Adipose tissue (tissue), 3 donors: ENCODE measurements at places on chromosomes 5 and 9. TPM values are rescaled to one million over a fixed set of nuclear protein-coding genes. Genes with fewer than 3 reads are reported as not detected.

Gene SYK
- polyA plus RNA-seq = 6.1 TPM

Gene WNT8A
- polyA plus RNA-seq = not detected

Gene CCL19
- polyA plus RNA-seq = 7.7 TPM

Gene SCGB3A2
- polyA plus RNA-seq = not detected

Gene PRSS3
- polyA plus RNA-seq = 171 TPM

Gene FCN2
- 3.1 TPM for polyA plus RNA-seq

Gene FAM200C
- 2.0 TPM for polyA plus RNA-seq

Gene MYMK
- polyA plus RNA-seq = not detected

Gene PLCXD3
- 1.4 TPM for polyA plus RNA-seq

Gene TRIM32
- 4.0 TPM for polyA plus RNA-seq

Gene UBE2R2
- 21.3 TPM for polyA plus RNA-seq

Gene ZBTB43
- 5.1 TPM for polyA plus RNA-seq

Gene DRD1
- polyA plus RNA-seq = 0.22 TPM

Gene TMEM215
- not detected for polyA plus RNA-seq

Gene SOHLH1
- not detected for polyA plus RNA-seq

Gene PCDHGA6
- 0.83 TPM for polyA plus RNA-seq

Gene ADGRD2
- not detected for polyA plus RNA-seq

Gene NMRK1
- polyA plus RNA-seq = 31.5 TPM

Gene TMEM174
- not detected for polyA plus RNA-seq

Gene ANKRD20A1
- 3.0 TPM for polyA plus RNA-seq

Gene IQGAP2
- polyA plus RNA-seq = 7.0 TPM

Gene HTR4
- not detected for polyA plus RNA-seq

Gene TRPM3
- 0.10 TPM for polyA plus RNA-seq

Gene PAEP
- not detected for polyA plus RNA-seq

Gene CAMK2A
- 0.06 TPM for polyA plus RNA-seq

Gene FBXL7
- polyA plus RNA-seq = 8.4 TPM

Gene PRDM9
- not detected for polyA plus RNA-seq

Gene ADAMTSL1
- polyA plus RNA-seq = 5.1 TPM

Gene IRX2
- 0.59 TPM for polyA plus RNA-seq

Gene TXNDC8
- polyA plus RNA-seq = not detected

Gene SNCB
- not detected for polyA plus RNA-seq

Gene MAT2B
- polyA plus RNA-seq = 16.9 TPM

Gene SPATA6L
- polyA plus RNA-seq = 1.1 TPM

Gene SLC25A48
- 0.83 TPM for polyA plus RNA-seq

Gene AK6
- polyA plus RNA-seq = 59.5 TPM

Gene LSM11
- polyA plus RNA-seq = 0.82 TPM

Gene LCN12
- not detected for polyA plus RNA-seq

Gene SLC25A2
- not detected for polyA plus RNA-seq

Gene IL3
- polyA plus RNA-seq = not detected

Gene GPR150
- 0.25 TPM for polyA plus RNA-seq

Gene CTXN3
- not detected for polyA plus RNA-seq

Gene PRELID2
- polyA plus RNA-seq = 3.0 TPM

Gene C5orf24
- 19.8 TPM for polyA plus RNA-seq

Gene SHC3
- 0.13 TPM for polyA plus RNA-seq

Gene ITK
- 0.90 TPM for polyA plus RNA-seq

Gene ZDHHC11B
- polyA plus RNA-seq = 2.7 TPM

Gene GFI1B
- not detected for polyA plus RNA-seq

Gene PPIC
- 22.5 TPM for polyA plus RNA-seq
